ENCODE measurements at places on chromosomes 4 and X.
A peak's percentile ranks its signal among the peaks of the same experiment; 100 is the strongest.

- no peak for DNase-seq
Observed at GRCh38 chrX:1027133-1027532, 185.3 kb downstream of the CRLF2 start.

DNA sequence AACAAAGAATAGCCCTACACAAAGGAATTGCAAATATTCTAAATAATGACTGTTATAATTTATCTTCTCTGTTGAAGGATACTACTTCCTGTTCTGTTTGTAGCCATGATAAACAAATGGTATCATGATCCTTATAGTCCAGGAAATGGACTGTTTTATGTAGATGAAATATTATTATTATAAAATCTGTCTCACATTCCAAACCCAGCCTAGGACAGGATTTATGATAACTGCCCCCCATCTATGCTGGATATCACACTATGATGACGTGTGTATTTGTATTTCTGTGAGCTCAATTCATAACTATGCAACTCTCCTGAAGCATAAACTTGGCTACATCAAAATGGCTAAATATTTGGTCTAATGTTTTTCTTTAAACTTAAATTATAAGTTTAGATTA is 21.3 kb downstream of the DMD start:
- DNase-seq = no peak

- no peak for DNase-seq
Observed at GRCh38 chr4:8913858-8914460, 42.3 kb upstream of the HMX1 start.

DNA sequence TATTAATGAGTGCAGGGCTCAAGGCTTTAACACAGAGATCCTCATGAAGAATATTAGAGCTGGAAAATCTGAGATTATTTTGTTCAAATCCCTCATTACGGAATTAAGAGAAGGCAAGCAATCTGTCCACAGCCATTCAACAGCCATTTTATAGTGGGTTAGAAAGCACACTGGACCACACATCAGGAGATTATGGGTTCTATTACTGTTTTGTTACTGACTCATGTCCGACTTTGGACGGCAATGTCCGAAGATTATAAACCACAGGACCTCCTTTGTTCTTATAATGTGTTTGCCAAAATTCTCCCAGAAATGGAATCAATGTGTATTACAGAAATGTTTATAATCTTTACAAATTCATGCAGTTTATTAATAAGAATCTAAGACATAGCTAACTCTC is 8.1 kb downstream of the LAMTOR3 start:
- DNase-seq = peak; percentile 76

DNA sequence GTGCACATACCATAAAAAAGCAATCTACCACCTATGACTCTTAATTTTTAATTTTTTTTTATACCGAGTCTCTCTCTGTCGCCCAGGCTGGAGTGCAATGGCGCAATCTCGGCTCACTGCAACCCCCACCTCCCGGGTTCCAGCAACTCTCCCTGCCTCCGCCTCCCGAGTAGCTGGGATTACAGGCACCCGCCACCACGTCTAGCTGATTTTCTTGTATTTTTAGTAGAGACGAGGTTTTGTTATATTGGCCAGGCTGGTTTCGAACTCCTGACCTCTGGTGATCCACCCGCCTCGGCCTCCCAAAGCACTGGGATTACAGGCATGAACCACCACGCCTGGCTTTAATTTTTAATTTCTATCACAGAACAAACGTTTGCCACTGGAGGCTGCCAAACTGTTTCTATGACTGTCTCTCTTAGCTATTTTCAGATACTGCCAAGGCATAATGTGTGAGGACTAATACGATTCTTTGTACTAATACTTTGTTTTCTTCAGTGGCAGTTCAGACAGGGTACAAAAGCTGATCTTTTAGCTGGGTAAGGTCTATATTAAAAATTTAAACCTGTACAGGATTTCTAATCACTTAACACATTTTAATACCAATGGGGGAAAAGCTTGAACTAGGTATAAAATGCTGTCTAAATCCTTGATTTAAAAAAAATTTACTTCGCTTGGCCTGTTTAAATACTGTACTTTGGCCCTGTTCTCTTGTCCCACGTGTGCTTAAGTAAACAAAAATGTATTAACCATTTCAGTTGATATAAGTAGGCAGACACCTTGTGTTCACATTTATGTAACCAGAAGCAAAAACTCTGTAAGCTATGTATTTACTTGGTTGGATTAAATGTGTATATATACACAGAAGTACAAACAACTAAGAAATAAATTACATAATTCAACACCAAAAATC is 2.3 kb downstream of the PGRMC2 start:
- DNase-seq = no peak

GRCh38 chrX:35351212-35351611 is 408.6 kb downstream of the FAM47B start:
- no peak for DNase-seq

DNA sequence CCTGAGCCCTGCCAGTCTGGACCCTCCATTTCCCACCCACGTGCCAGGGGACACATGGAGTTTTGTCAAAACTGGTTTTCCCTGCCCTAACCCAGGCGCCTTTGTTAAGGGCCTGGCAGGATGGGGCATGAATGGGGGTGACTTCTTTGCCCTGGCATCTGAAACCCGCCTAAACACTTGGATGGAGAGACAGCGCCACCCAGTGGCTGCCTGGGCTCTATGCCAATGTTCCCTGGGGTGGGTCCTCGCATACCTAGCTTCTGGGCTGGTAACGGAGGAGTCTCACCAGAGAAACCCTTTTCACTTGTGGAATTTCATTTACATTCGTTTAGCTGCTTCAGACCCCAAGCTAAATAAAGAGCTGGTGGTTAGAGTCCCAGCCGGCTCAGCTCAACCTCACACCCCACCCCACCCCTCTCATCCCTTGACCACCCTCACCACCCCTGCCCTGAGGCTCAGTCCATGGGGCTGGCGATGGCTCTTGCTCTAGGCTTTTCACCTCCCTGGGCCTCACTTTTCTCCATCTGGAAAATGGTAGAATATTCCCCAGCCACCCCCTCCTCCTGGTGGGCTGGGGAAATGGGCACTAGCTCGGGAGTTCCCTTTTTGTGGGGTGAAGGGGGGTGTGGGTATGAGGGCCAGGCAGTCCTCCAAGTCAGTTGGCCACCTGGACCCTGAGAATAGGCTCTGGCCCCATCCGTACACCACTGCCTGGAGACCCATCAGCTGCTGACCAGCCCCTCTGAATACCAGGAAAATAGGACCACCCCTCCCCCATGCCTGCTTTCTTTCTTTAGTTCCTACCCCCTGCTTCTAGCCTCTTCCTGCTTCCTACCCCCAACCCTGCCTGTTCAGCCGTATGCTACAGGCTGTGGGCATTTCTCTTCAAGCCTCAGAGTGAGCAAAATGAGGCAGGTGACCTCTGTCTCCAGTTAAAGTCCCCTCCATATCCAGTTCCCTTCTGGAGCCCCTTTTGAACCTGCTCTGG is 57.1 kb upstream of the PJA1 start:
- peak; percentile 21 for DNase-seq

All from retinal pigment epithelial cell (primary cell).